A549 treated with dexamethasone at 1 μM for 4 hours (cell line): ENCODE measurements at places on chromosomes 11 and 22. TPM values are rescaled to one million over a fixed set of nuclear protein-coding genes. Genes with fewer than 3 reads are reported as not detected.

The CRYBA4 gene
- not detected in 5 replicates for total RNA-seq

The MFRP gene
- total RNA-seq, result not detected in 5 replicates

The POU2AF1 gene
- 0.04 to 0.31 TPM in 2 of 5 replicates, not detected in the others for total RNA-seq

The CENPM gene
- 23.9 to 33.0 TPM (median 27.6 TPM) in 5 replicates for total RNA-seq

The CSNK2A3 gene
- total RNA-seq, result 1.9 to 3.6 TPM (median 2.5 TPM) in 5 replicates

The C11orf52 gene
- 0.15 to 0.45 TPM (median 0.26 TPM) in 5 replicates for total RNA-seq

The STK33 gene
- 2.8 to 5.1 TPM (median 4.2 TPM) in 5 replicates for total RNA-seq

The C11orf91 gene
- 0.53 to 1.7 TPM (median 0.91 TPM) in 5 replicates for total RNA-seq

The VPS11 gene
- total RNA-seq, result 9.0 to 13.0 TPM (median 12.3 TPM) in 5 replicates

The RIMBP3C gene
- total RNA-seq, result 0.18 to 0.28 TPM (median 0.22 TPM) in 4 of 5 replicates, not detected in the other
